Panc1 (cell line): ENCODE measurements at places on chromosomes 4 and X.

DNA sequence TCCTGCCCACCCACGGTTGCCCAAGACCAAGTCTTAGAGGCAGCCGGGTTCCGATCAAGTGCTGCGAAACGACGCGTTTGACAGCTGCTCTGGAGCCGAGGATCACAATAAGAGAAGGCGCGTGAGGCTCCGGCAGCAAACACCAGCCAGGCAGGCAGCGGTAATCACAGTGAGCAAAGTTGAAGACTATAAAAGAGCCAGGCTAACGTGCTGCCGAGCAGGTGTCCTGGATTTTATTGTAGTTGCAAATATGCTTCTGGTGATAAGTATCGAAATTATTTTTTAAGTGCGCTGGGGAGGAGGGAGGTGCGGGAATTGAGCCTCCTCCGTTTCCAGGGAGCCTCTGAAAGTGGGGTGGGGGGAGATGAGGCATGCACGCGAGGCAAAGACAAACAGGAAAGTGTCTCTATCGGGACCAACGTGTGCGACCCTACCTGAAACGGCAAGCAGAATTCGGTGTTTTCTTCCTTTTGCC, 590 bp downstream of the GABRA2 start:
- DNase-seq = no peak
- H3K27ac ChIP-seq = no peak overlapping the region
- peak overlapping the region; percentile 23; the same call in 1 of the 2 replicates for H3K4me3 ChIP-seq
- no peaks in the 10 kb centered on the region for H3K36me3 ChIP-seq
- peaks cover 13% of the 10 kb centered on the region for H3K27me3 ChIP-seq

DNA sequence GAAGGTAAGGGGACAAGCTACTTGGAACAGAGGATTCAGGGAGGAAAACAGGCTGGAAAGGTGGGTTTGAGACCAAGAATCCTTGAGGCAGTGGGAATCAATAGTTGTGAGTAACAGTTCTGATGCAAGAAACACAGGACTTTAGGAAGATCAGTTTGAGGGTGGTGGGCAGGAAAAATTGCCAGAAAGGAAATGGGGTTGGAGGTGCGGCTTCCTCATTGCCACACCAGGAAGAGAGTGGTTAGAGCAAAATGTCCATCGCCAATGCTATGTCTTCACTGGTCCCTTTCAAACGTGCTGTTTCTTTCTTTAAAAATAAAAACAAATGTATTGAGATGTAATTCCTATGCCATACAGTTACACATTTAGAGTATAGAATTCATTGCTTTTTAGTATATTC, 57.1 kb upstream of the NOCT start:
- no peak overlapping the region for H3K4me3 ChIP-seq
- no peaks in the 10 kb centered on the region for H3K36me3 ChIP-seq
- H3K4me1 ChIP-seq = no peaks in the 10 kb centered on the region
- no peak for DNase-seq
- no peaks in the 10 kb centered on the region for H3K27me3 ChIP-seq

- no peaks in the 10 kb centered on the region for H3K36me3 ChIP-seq
- no peak for DNase-seq
- H3K4me3 ChIP-seq = no peak overlapping the region
- no peaks in the 10 kb centered on the region for H3K4me1 ChIP-seq
- H3K27me3 ChIP-seq = no peaks in the 10 kb centered on the region
Measured at GRCh38 chrX:47297874-47298273, 65.1 kb downstream of the USP11 start.

- no peaks in the 10 kb centered on the region for H3K36me3 ChIP-seq
- DNase-seq = no peak
- H3K4me1 ChIP-seq = no peaks in the 10 kb centered on the region
- no peak overlapping the region for H3K4me3 ChIP-seq
Measured at GRCh38 chr4:65538571-65538970, 131.7 kb downstream of the EPHA5 start.

DNA sequence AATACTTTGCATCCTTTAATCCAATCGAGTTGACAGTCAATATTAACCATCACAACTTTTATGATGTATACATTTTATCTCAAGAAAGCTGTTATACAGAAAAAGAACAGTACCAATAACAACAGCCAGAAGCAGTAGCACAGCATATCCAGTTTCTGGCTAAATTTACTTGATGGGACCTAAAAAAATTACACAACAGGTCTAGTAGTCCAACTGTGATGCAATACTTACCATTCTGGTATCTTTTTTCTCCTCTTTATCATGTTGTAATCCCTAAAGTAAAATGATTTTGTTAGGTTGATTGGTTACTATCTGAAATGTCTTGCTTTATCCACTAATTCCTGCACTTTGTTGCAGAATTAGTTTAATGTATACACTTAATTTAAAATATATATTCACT, 1150.6 kb downstream of the FAT4 start:
- H3K36me3 ChIP-seq = no peaks in the 10 kb centered on the region
- H3K27ac ChIP-seq = no peak overlapping the region
- no peaks in the 10 kb centered on the region for H3K27me3 ChIP-seq
- no peaks in the 10 kb centered on the region for H3K4me1 ChIP-seq
- H3K4me3 ChIP-seq = no peak overlapping the region
- no peak for DNase-seq

DNA sequence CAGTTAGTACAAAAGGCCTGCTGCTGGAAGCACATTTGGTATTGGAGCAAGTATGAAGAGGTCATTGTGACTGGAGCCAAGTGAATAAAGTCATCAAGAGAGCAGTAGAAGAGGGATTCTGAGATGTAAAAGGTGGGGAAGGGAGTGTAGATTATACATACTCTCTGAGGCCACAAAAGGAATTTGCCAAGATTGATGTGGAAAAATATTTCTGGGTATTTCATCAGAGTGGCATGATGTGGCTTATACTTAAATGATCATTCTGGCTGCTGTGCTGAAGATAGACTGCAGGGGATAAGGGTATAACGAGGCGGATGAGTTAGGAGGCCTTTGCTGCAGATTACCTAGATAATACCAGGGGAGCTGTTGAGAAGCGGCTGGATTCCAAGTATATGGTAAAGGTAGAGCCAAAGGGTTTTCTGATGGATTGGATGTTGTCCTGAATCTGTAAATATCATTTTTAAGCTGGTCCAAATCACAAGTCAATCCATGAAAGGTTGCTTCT, 231.8 kb upstream of the AGA start:
- no peak overlapping the region for H3K4me3 ChIP-seq
- H3K4me1 ChIP-seq = no peaks in the 10 kb centered on the region
- H3K36me3 ChIP-seq = no peaks in the 10 kb centered on the region
- DNase-seq = no peak

DNA sequence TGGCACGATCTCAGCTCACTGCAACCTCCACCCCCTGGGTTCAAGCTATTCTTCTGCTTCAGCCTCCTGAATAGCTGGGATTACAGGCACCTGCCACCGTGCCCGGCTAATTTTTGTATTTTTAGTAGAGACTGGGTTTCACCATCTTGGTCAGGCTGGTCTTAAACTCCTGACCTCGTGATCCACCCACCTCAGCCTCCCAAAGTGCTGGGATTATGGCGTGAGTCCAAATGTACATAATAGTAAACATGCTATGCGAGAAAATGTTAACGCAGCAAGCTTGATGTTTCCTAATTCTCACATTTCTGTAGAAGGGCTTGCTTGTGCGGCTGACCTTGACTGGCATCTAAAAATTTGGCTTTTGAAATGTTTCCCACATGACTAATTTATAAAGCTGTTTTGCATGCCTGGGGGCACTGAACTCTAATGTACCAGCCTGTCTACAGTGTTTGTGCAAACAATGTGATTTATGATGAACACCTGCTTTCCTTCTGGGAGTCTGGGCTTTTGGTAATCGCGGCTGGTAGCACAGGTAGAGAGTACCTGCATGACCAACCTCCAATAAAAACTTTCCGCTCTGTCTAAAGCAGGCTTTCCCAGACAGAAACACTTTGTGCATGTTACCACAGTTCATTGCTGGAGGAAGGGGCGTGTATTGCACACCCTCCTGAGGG, 216.8 kb downstream of the IL15 start:
- DNase-seq = no peak
- H3K27me3 ChIP-seq = no peaks in the 10 kb centered on the region
- no peaks in the 10 kb centered on the region for H3K36me3 ChIP-seq
- no peaks in the 10 kb centered on the region for H3K4me1 ChIP-seq
- no peak overlapping the region for H3K4me3 ChIP-seq
- no peak overlapping the region for H3K27ac ChIP-seq

DNA sequence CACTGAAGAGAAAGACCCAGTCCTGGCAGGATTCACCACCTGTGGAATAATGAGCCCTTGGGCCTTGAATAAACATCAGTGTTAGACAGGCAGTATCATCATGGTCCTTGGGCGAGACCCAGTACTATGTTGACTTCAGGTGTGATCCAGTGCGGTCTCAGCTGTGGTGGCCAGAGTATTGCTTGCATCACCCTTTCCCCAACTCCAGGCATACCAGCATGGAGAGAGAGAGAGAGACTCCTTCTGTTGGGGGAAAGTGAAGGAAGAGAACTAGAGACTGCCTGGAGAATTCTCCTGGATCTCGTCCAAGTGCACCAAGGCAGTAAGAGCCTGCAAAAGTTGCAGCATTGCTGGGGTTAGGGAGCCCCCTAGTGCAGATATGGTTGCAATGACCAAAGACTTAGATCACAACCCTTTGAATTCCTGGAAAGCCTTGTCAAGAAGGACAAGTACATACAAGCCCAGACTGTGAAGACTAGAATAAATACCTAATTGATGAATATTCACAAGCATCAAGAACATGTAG, 61.1 kb upstream of the VAMP7 start:
- H3K4me3 ChIP-seq = no peak overlapping the region
- no peak overlapping the region for H3K27ac ChIP-seq
- no peaks in the 10 kb centered on the region for H3K36me3 ChIP-seq
- DNase-seq = peak; percentile 66
- H3K27me3 ChIP-seq = no peaks in the 10 kb centered on the region

GRCh38 chr4:89434364-89434988, 126.9 kb upstream of the GPRIN3 start:
- DNase-seq = no peak
- no peaks in the 10 kb centered on the region for H3K36me3 ChIP-seq
- H3K27me3 ChIP-seq = no peaks in the 10 kb centered on the region
- no peaks in the 10 kb centered on the region for H3K4me1 ChIP-seq

GRCh38 chr4:150217808-150218207, 139.6 kb downstream of the DCLK2 start:
- no peak overlapping the region for H3K4me3 ChIP-seq
- DNase-seq = no peak
- H3K36me3 ChIP-seq = no peaks in the 10 kb centered on the region
- H3K27ac ChIP-seq = peak overlapping the region; percentile 51; the same call in 1 of the 2 replicates

- no peaks in the 10 kb centered on the region for H3K4me1 ChIP-seq
- no peak for DNase-seq
- H3K27me3 ChIP-seq = no peaks in the 10 kb centered on the region
- H3K4me3 ChIP-seq = no peak overlapping the region
- no peak overlapping the region for H3K27ac ChIP-seq
Measured at GRCh38 chrX:3029129-3029528, 12.1 kb upstream of the ARSF start.

DNA sequence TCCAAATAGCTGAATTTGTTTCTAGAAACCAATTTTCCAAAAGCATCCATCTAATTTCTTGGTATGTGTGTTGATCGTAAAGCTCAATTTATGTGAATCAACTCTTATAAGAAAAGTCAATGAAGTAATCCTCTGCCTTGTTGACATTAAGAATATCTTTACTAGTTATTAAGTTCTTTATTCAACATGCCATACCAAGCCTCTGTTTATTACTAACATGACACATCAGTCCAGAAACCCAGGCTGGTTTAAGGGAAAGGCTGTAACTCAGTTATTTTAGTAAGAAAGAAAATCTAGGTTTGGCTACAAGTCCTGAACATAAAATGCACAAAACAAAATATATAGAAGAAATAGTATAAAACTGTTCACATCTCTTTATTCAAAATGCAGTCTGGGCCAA, 48.0 kb downstream of the KLHL34 start:
- no peak overlapping the region for H3K27ac ChIP-seq
- H3K4me1 ChIP-seq = no peaks in the 10 kb centered on the region
- no peaks in the 10 kb centered on the region for H3K36me3 ChIP-seq
- no peaks in the 10 kb centered on the region for H3K27me3 ChIP-seq
- no peak overlapping the region for H3K4me3 ChIP-seq

- DNase-seq = no peak
- no peaks in the 10 kb centered on the region for H3K4me1 ChIP-seq
- H3K4me3 ChIP-seq = no peak overlapping the region
- no peaks in the 10 kb centered on the region for H3K36me3 ChIP-seq
- no peaks in the 10 kb centered on the region for H3K27me3 ChIP-seq
- H3K27ac ChIP-seq = no peak overlapping the region
Measured at GRCh38 chr4:138647433-138647832, 368.1 kb upstream of the NOCT start.

GRCh38 chr4:21709031-21709430, 239.5 kb downstream of the KCNIP4 start:
- no peak for DNase-seq
- H3K36me3 ChIP-seq = no peaks in the 10 kb centered on the region
- no peak overlapping the region for H3K4me3 ChIP-seq
- H3K4me1 ChIP-seq = no peaks in the 10 kb centered on the region

- H3K4me3 ChIP-seq = peak overlapping the region; percentile 97
- no peaks in the 10 kb centered on the region for H3K4me1 ChIP-seq
- H3K36me3 ChIP-seq = no peaks in the 10 kb centered on the region
- peak overlapping the region; percentile 89 for H3K27ac ChIP-seq
- DNase-seq = no peak
Measured at GRCh38 chrX:85004255-85004654, 578 bp downstream of the APOOL start.

DNA sequence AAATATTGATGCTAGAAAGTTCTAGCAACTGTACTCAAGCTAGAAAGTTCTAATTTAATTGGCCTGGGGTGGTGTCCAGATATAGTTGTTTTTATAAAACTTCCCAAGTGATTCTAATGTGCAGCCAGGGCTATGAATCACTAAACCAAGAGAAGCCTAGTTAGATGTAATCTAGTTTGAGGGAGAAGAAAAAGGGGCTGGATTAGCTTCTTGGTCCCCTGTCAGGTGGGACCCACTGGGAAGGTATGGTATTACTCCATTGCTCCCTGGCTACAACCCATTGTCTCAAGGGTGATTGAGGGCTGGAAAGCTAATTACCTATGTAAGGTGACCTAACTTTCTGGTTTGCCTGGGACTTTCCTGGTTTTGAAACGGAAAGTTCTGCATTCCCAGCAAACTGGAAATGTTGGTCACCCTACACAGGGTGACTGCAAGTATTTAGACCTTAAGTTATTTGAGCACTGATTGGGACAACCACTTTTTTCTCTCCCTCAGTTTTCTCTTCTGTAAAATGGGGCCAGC, 23.9 kb upstream of the MSN start:
- no peak overlapping the region for H3K4me3 ChIP-seq
- no peak overlapping the region for H3K27ac ChIP-seq
- no peaks in the 10 kb centered on the region for H3K27me3 ChIP-seq
- H3K4me1 ChIP-seq = peaks cover 4% of the 10 kb centered on the region
- H3K36me3 ChIP-seq = no peaks in the 10 kb centered on the region

DNA sequence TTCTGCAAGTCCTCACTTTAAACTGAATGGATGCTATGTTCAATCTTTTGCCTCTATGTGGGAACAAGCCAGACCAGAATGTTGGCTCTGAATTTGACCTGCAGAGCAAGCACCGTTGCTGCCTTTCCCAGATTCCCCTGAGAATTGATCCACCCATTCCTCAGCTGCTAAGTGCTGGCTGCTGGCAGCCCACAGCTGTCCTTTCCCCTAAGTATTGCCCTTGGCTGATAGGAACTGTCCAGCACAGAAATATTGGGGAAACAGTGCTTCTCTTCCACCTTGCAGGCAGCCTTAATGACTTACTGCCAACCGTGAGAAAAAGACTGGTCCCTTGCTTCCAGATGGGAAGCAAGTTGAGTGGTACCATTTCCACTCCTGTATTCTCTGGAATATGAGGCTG, 475.9 kb downstream of the PDHA2 start:
- H3K4me3 ChIP-seq = no peak overlapping the region
- no peak overlapping the region for H3K27ac ChIP-seq
- H3K4me1 ChIP-seq = no peaks in the 10 kb centered on the region
- no peaks in the 10 kb centered on the region for H3K27me3 ChIP-seq

GRCh38 chr4:173367285-173367684, 3.5 kb upstream of the SAP30 start:
- H3K36me3 ChIP-seq = peaks cover 3% of the 10 kb centered on the region; the same call in 1 of the 2 replicates
- no peaks in the 10 kb centered on the region for H3K4me1 ChIP-seq
- no peak overlapping the region for H3K27ac ChIP-seq
- H3K27me3 ChIP-seq = no peaks in the 10 kb centered on the region
- H3K4me3 ChIP-seq = no peak overlapping the region
